ENCODE measurements at places on chromosomes 2 and 18. TPM values are rescaled to one million over a fixed set of nuclear protein-coding genes. Genes with fewer than 3 reads are reported as not detected.

Gene NABP1
- 2.7 TPM for total RNA-seq

Gene SRBD1
- total RNA-seq = 30.5 TPM

Gene ICOS
- under 0.01 TPM for total RNA-seq

Gene ATF2
- 94.4 TPM for total RNA-seq

Gene LIPG
- total RNA-seq = 11.8 TPM

Gene LONRF2
- 70.8 TPM for total RNA-seq

Gene NAT8
- total RNA-seq = not detected

Gene COL5A2
- 21.4 TPM for total RNA-seq

Gene COMMD1
- total RNA-seq = 29.0 TPM

Gene CELF4
- 50.9 TPM for total RNA-seq

Gene RUFY4
- not detected for total RNA-seq
